ENCODE measurements at places on chromosomes 1 and 21. TPM values are rescaled to one million over a fixed set of nuclear protein-coding genes. Genes with fewer than 3 reads are reported as not detected.
A peak's percentile ranks its signal among the peaks of the same experiment; 100 is the strongest.

DNA sequence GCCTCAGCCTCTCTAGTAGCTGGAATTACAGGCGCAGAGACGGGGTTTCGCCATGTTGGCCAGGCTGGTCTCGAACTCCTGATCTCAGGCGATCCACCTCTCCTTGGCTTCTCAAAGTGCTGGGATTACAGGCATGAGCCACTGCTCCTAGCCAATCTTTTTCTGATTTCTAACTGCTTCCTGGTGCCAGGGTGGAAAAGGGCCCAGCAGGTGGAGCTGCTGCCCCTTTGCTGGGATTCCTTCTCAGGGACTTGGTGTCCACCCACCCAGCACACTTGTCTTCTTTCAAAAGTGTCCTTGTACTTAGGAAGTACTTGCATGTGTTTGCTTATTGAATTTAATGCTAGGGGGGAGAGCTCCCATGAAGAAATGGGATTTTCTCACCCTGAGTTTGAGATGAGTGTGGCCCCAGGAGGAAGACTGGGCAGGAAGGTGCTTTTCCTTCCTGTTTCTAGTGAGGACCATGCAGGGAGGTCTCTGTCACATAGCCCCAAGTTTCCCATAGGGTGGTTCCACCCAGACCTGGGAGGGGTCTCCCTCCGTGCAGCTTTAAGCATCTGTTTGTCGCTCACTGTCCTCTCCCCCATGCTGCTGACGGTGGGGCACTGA, 14.2 kb downstream of the UTP11 start:
- no peak for DNase-seq

DNA sequence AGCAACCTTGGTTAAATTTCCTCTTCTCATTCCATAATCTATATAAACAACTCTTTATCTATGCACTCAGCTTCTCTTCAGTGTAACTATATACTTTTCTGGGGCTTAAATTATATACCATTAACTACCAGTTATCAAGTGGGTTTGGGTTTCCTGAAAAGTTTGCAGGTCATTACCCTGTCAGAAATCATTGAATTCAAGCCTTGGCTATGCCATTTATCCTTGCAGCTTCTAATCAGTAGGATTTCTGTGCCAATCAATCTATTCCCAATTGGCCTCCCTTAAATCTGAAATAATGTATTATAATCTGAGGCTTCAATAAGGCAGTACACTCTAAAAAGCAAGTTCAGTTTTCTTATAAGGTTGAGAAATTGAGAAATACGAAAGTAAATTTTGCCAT, 466.5 kb downstream of the NCAM2 start:
- DNase-seq: no peak

DNA sequence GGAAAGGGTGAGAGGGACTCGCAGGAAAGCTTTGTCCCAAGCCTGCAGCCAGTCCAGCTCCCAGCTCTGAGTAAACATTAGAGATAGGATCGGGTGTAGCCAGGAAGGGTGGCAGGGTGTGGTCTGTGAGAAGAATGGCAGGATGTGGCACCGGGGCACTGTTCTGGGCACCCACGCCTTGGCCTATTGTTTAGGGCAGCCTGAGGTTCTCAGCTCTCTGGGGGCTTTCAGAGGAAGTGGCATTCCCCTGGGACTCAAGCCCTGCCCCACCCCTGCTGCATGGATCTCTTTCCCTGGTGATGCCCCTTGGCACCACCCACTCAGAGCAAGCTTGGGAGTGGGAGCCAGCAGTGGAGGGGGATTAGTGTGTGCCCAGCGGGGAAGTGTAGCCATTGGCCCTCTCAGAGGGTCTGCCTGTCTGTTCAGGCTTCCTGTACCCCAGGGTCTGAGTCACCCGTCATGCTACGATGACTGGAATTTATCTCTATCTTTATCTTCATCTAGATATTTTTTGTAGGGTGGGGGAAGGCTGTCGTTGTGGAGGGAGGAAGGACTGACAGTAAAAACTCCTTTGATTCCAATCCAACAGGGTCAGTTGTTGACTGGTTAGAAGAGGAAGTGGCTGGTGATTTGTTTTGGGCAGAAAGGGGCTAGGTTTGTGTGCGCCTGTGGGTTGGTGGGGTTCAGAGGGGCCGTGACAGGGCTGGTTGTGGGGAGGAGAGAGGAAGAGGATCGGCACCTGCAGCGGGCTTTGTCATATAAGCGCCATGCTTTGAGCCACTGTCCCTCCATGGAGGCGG, 31.6 kb downstream of the SOX13 start:
- DNase-seq: no peak

DNA sequence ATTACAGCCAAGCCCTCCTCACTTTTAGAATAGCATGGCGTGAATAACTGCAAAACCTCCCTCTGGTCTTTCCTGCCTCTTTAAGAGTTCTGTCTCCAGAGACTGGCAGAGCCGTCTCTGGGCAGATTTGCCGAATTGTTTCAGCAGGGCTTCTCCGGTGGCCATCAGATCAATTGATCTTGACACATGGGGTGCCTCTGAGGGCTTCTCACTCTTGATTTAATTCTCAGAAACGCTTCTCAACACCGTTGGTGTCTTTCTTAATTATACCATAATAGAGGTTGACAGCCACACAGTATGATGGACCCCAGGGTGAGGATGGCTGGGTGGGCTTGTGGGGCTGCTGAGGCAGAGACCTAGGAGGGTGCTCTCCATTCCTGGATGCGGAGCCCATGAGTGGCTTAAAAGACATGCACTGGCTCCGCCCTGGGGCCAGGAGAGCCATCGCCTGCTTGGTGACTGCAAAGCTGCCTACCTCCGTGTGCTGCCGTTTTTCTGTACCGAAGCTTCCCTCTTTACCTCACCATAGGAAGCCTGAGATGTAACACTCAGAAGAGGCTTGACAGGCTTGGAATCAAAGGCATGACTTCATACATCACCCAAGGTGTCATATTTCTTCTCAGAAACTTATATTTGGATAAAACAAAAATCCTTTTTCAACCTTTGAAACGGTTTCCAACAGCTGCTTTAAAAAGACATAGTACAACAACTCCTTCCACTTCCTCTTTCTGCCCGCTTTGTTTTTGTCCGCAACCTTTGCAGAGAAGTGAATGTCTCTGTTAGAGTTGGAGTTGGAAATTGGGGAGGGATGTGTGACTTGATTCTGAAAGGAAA, 82.9 kb downstream of the GALNT2 start:
- DNase-seq: no peak

- no peak for DNase-seq
These were observed 154.6 kb downstream of the TENT5C start for GRCh38 chr1:117760485-117760884.

DNA sequence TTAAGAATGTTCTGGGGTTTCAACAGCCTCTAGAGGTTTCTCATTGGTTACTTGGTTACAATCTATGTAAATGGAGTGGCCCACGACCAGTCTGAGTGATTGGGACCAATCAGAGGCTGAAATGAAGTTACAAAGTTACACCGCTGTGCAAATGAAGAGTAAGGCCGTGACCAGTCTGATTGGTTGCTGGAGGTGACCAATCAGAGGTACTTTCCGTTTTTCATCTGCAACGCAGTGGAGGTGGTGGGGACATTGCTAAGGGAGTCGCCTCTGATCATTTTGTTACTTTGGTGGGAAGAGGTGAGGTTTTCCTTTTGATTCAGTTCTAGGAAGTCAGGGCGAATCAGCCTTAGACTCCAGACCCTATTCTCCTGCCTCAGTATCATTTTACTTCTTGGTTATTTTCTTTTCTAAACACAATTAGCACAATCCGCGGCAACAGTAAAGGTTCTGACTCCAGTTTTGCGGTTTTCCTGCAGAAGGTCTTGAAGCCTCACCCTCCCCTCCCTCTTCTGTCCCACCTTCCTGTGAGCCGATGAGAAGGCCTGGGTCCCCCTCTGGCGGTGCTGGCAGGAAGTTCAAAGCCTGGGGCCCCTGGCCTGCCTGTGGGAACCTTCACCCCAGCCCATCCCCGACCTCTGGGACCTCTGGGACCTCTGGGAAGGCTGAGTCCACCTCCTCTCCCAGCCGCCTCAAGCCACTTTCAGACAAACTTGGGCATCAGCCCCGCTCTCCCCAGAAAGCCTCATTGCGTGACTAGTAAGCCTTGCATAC, 38.7 kb upstream of the TTC34 start:
- no peak for DNase-seq

DNA sequence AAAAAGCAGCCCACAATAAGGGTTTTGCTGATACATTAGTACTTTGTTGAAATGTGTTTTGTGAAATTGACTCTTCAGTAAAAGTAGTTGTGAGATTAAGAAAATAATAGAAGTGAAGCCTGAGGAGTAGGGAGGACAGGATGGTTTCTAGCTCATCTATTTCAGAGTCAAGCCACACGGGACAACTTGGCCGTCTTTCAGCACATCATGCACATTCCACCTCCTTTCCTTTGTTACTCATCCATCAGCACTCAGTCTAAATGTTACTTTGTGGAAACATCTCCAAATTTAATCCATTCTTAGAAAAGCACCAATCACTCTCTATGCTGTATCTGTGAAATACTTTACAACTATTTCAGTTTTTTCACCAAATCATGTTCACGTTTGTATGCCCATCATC, 223.3 kb downstream of the FGGY start:
- DNase-seq: no peak

DNA sequence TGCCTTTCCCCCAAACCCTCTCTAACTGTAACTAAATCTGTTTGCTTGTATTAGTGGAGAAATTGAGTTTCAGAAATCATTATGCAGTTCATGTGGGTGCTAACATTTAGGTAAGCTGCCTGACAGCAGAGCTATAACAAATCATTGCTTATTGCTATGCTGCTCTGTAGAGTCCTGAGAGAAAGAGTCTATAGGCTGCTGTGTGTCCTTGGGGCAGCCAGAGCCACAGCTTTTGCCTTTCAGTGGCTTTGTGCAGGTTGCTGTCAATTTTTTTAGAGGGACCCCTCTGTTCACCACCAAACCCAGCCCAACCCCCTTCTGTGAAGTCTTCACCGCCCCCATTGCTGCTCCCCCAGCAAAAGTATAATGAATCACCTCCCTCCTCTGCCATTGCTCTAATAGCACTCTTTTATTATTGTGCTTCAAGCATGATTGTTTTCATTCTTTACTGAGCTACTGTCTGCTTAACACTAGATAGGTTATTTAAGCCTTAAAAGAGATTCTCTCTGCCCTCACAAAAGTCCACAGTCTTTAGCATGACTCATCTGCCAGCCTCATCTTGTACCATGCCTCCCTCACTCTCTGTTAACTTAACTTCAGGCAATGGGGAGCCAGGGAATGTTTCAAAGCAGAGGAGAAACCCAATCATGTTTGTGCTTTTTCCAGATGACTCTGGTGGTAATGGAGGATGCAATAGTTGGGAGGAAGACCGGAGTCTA, 38.6 kb downstream of the DIRAS3 start:
- DNase-seq: no peak

- DNase-seq: no peak
These were observed 58.1 kb downstream of the NME7 start for GRCh38 chr1:169309178-169310166.

GRCh38 chr1:195867638-195868037, 740.6 kb downstream of the KCNT2 start:
- DNase-seq: no peak

- no peak for DNase-seq
These were observed 149.5 kb downstream of the ZBTB18 start for GRCh38 chr1:244200596-244200995.

DNA sequence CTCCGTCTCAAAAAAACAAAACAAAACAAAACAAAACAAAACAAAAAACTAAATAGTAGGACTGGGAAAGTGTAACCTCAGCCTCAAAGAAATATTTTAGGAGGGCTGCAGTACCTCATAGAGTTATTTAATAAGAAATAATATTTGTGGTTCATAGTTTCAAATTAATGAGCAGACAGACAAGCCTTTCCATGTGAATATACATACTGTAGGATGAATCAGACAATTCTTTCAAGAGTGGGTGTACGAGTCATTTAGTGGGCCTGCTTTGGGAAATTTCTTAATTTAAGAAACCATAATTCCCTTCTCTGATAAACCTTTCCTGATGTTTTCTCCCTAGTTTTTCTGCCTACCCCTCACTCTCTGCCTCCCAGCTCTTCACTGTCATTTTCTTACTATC, 52.5 kb downstream of the CDC14A start:
- DNase-seq: no peak

GRCh38 chr1:43521756-43522155, 8.9 kb upstream of the PTPRF start:
- no peak for DNase-seq

- DNase-seq: no peak
These were observed 14.6 kb downstream of the ADSS2 start for GRCh38 chr1:244437086-244437468.

DNA sequence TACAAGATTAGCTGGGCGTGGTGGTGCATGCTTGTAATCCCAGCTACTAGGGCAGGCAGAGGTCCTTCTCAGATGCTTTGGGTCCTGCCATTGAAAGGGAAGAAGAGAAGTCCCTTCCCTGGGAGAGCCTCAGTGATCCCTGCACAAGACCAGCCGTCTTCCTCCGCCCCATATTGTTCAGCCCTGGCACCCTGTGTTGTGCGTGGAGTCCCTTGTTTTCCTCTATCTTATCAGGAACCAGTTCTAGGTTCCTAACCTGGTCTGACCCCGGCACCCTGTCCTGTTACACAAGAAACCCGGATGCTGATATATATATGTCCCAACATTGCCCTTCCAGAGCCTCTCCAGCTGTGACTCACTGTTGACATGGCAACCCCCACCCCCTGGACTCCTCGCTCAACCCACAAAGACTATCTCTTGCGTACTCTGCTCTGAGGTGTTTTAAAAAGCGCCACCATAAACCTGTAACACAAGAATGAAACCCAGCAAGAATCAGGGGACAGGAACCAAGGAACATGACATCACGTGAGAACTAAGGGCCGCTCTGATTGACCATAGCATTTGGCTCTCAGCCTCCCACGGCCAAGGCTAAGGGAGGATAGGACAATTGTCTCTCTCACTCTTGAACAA, 4.8 kb downstream of the MX2 start:
- peak; percentile 85 for DNase-seq

DNA sequence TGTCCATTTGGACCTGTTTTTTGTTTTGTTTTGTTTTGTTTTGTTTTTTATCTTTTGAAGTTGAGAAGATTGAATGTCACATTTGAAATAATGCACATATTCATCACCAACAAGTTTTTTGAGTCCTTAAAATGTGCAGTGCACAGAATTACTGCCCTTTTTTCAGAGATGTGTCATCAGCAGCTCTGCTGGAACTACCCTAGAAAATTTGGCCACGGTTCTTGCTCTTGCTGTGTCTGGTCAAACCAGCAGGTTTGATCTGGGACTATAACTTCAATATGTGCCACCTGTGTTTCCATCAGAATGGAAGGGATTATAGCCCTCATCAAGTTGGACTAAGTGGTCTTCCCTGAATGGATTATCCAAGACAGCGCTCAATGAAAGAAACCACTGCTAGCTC, 24.1 kb upstream of the CNN3 start:
- DNase-seq: no peak

- DNase-seq: no peak
These were observed 55.2 kb downstream of the SDC3 start for GRCh38 chr1:30853350-30853749.

GRCh38 chr21:37059181-37059580, 13.7 kb downstream of the PIGP start:
- no peak for DNase-seq

- no peak for DNase-seq
These were observed 7.7 kb upstream of the CDC42 start for GRCh38 chr1:22044690-22045420.

- no peak for DNase-seq
These were observed 32.1 kb downstream of the CACNA1S start for GRCh38 chr1:201080135-201080534.

The RAD54L gene
- not detected for total RNA-seq

The PLEKHM2 gene
- total RNA-seq: 53.6 TPM

The SHISA4 gene
- 176 TPM for total RNA-seq

The FCAMR gene
- total RNA-seq: not detected

The OR2T11 gene
- not detected for total RNA-seq

The KPRP gene
- total RNA-seq: not detected

The TMEM61 gene
- total RNA-seq: not detected

The CELA2B gene
- not detected for total RNA-seq

The FCGR2B gene
- 4.5 TPM for total RNA-seq

The FAM78B gene
- 2.9 TPM for total RNA-seq

Data from right atrium auricular region (tissue), 2 donors.